ENCODE measurements at places on chromosomes 1 and 21. TPM values are rescaled to one million over a fixed set of nuclear protein-coding genes. Genes with fewer than 3 reads are reported as not detected.

- peak; percentile 33 for DNase-seq
- H3K27me3 ChIP-seq: no peaks in the 10 kb centered on the region
- H3K4me3 ChIP-seq: peak overlapping the region; percentile 94
- H3K27ac ChIP-seq: peak overlapping the region; percentile 97
- peaks cover 10% of the 10 kb centered on the region for H3K36me3 ChIP-seq
- H3K4me1 ChIP-seq: peaks cover 56% of the 10 kb centered on the region
Measured at GRCh38 chr1:155977690-155978324, 540 bp downstream of the ARHGEF2 start.

Gene TNNT2
- not detected for total RNA-seq

DNA sequence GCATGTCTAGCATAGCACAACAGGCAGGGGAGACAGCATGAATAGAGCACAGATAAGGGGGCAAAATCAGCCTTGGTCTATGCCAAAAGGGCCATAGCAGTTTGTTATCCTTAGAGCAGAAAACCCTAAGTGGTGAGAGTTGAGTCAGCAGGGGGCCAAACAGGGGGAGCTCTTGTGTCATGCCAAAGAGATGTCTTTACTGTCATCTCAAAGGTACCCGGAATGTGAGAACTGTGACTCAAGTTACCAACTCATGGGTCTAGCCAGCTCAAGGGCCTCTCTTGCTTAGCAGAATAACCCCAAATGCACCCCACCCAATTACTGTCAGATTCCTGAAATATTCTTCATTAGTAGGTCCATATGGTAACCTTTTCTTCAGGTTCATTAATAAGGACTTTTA is 45.9 kb upstream of the NRDC start:
- no peaks in the 10 kb centered on the region for H3K4me1 ChIP-seq
- no peak overlapping the region for H3K4me3 ChIP-seq
- H3K36me3 ChIP-seq: no peaks in the 10 kb centered on the region
- DNase-seq: no peak
- peaks cover 22% of the 10 kb centered on the region for H3K27me3 ChIP-seq

- no peak overlapping the region for H3K4me3 ChIP-seq
- no peak for DNase-seq
- no peaks in the 10 kb centered on the region for H3K27me3 ChIP-seq
- no peak overlapping the region for H3K27ac ChIP-seq
- H3K36me3 ChIP-seq: no peaks in the 10 kb centered on the region
Measured at GRCh38 chr1:106846656-106847055, 209.8 kb upstream of the PRMT6 start.

- H3K4me3 ChIP-seq: no peak overlapping the region
- no peak overlapping the region for H3K27ac ChIP-seq
Measured at GRCh38 chr1:53572065-53572814, 113.0 kb downstream of the DMRTB1 start.

- H3K27ac ChIP-seq: no peak overlapping the region
- H3K27me3 ChIP-seq: peaks cover 2% of the 10 kb centered on the region
- no peak for DNase-seq
- no peaks in the 10 kb centered on the region for H3K4me1 ChIP-seq
Measured at GRCh38 chr1:217027403-217028080, 304.3 kb upstream of the ESRRG start.

DNA sequence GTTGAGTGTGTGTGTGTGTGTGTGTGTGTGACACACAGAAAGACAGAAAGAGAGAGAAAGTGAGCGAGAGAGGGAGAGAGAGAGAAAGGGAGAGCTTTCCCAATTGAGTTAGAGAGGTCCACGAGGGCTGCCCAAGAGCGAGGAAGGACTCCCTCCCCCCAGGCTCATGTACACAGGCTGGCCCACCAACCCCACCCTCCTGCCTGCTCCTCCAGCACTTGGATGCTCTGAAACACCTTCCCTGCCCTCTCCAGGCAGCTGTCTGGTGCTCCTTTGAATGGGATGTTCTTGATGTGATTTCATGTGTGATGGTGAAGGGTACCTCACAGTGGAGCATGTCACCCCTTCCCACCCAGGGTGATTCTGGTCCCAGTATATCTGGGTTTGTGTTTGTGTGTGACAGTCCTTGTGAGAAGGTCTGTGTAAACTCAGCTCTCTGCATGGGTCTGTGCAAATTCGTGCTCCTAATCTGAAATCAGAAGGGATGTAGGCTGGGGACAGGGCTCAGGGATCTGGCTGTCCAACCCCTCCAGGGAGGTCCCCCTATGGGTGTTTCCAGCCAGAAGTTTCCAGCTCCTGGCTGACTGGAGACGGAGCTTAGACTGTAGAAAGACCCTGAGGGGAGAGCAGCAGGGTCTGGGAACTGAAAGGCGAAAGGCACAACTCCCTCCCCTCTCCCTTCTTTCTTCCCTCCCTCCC is 6.8 kb upstream of the PEAR1 start:
- H3K4me1 ChIP-seq: peaks cover 3% of the 10 kb centered on the region
- no peak for DNase-seq
- H3K4me3 ChIP-seq: no peak overlapping the region
- no peaks in the 10 kb centered on the region for H3K36me3 ChIP-seq

Gene EDN2
- not detected for total RNA-seq

DNA sequence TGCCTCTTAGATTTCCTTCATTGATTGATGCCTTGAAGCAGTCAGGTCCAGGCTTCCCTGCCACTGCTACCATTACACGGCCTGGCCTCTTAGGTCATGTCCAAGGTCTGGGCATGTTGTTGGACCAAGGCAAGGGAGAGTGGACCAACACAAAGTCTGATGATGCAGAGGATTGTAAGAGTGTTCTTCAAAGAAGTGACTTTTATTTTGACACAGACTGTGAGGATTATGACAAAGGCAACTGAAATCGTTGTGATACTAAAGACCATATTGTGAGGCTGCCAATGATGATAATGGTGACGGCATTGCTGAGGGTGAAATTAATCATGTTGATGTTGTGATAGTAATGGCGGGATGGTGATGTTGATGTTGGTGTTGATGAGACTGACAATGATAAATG is 149.5 kb downstream of the GRIK3 start:
- H3K4me1 ChIP-seq: no peaks in the 10 kb centered on the region
- no peaks in the 10 kb centered on the region for H3K36me3 ChIP-seq
- peaks cover 11% of the 10 kb centered on the region for H3K27me3 ChIP-seq
- H3K4me3 ChIP-seq: no peak overlapping the region

DNA sequence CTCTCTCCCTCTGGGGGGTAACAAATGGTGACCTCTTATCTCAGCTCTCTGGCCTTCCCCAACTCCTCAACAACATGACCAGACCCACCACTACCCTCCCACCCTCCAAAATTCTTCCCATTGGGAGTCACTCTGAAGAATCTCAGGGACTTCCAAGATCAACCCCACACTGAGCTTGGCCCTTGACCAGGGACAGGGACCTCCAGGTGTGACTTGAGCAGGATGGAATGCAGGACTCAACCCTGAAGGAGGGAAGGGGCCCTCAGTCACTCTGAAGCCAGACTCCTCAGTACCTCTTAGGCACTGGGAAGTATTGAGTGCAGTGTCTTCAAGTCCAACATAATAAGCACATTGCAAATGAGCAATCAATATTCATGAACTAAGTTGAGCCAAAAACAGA is 1.9 kb downstream of the CASQ1 start:
- no peak for DNase-seq
- no peaks in the 10 kb centered on the region for H3K27me3 ChIP-seq
- H3K36me3 ChIP-seq: no peaks in the 10 kb centered on the region
- H3K27ac ChIP-seq: no peak overlapping the region
- H3K4me1 ChIP-seq: no peaks in the 10 kb centered on the region
- H3K4me3 ChIP-seq: no peak overlapping the region

- peak overlapping the region; percentile 91 for H3K4me3 ChIP-seq
- peaks cover 35% of the 10 kb centered on the region for H3K4me1 ChIP-seq
- H3K27me3 ChIP-seq: no peaks in the 10 kb centered on the region
Measured at GRCh38 chr1:154353460-154353904, 28.2 kb downstream of the ATP8B2 start.

- H3K4me1 ChIP-seq: peaks cover 83% of the 10 kb centered on the region
- H3K4me3 ChIP-seq: peak overlapping the region; percentile 58
- H3K36me3 ChIP-seq: peaks cover 6% of the 10 kb centered on the region
- peak overlapping the region; percentile 95 for H3K27ac ChIP-seq
- H3K27me3 ChIP-seq: no peaks in the 10 kb centered on the region
Measured at GRCh38 chr21:37463083-37463801, 96.7 kb downstream of the DYRK1A start.

GRCh38 chr1:116738673-116739370 is 15.4 kb upstream of the CD2 start:
- peak overlapping the region; percentile 79 for H3K4me3 ChIP-seq
- no peaks in the 10 kb centered on the region for H3K27me3 ChIP-seq
- H3K4me1 ChIP-seq: peaks cover 47% of the 10 kb centered on the region
- peak; percentile 66 for DNase-seq
- H3K27ac ChIP-seq: peak overlapping the region; percentile 95
- H3K36me3 ChIP-seq: no peaks in the 10 kb centered on the region

Gene DMRTA2
- total RNA-seq: not detected

DNA sequence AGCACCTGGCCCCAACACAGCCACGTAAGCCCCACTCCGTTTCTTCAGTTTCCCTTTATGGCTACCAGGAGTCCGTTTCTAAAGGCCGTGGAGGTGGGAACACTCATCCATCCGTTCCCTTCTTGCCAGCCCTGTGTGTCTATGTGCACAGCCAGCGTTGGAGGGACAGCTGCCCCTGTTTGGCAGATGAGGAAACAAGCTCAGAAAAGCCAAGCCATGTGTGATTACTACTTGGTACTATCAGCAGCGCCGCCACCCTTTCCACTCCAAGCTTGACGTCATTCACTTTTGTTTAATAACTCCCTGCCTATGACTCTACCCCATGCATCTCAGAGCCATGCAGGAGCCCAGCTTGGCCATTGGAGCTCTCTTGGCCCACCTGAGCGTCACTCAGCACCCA is 3.5 kb downstream of the LRP8 start:
- H3K27ac ChIP-seq: no peak overlapping the region
- no peak for DNase-seq
- H3K4me3 ChIP-seq: peak overlapping the region; percentile 48
